GM06990 (cell line): ENCODE measurements at places on chromosomes 1 and 21.

GRCh38 chr1:69377507-69377906, 190.2 kb upstream of the LRRC7 start:
- DNase-seq = no peak

GRCh38 chr1:156075162-156075561, 7.1 kb downstream of the MEX3A start:
- no peak for DNase-seq

GRCh38 chr1:55337801-55338447, 122.8 kb upstream of the USP24 start:
- peak; percentile 24 for DNase-seq

DNA sequence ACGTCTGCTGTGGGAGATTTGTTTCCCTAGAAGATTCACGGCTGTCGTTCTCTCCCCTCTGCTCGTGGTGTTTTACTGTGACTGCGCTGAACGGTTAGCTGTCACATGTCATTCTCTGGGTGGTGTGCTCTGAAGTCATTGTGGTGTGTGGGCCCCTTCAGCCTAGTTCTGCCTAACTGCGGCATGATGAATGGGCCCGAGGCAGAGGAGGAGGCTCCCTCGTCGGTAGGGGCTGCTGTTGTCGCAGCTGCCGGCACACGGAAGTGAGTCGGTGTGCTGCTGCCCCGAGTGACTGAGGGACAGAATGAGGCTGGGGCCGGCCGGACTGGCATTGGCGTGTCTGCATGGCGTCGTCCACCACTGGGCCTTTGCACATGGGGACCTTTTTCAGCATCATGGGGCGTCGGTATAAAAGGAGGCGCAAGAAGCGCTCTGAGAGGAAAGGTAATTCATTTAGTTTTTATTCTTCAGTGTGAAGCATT, 77.9 kb downstream of the ADARB1 start:
- DNase-seq = peak; percentile 78

GRCh38 chr1:24770881-24771280, 25.6 kb downstream of the CLIC4 start:
- DNase-seq = no peak

DNA sequence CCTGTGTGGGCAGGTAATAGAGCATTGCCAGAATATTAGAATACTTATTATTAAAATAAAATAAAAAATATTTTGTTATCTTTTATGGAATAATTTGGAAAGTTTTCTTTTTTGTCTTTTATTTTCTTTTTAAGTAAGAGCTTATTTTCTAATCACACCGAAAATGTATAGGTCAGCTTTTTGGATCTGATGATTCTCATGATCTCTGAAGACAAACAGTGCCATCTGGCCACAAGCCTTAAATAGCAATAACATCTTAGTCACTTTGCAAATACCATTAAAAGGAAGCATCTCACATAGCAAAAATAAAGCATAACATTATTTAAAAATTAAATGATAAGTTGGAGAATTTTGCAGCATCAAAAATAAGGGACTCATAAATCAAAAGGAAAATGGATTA, 213.8 kb downstream of the PLA2G4A start:
- DNase-seq = no peak

DNA sequence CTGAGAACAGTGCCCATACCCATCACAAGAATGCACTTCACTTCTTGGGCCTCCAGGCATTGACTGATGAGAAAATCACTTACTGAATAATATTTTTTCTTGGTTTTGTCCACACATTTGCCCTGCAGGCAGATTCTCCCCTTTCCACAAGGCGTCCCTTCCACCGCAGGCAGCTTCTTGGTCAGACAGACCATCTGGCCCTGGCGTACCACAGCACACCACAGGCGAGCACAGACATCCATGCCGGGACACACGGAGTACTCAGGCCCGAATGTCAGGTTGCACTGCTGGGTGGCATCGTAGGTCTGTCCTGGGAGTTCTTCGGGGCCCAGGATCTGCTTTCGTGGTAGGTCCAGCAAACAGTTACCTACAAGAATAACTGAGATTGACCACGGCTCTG, 32.5 kb downstream of the ADAMTS5 start:
- no peak for DNase-seq

DNA sequence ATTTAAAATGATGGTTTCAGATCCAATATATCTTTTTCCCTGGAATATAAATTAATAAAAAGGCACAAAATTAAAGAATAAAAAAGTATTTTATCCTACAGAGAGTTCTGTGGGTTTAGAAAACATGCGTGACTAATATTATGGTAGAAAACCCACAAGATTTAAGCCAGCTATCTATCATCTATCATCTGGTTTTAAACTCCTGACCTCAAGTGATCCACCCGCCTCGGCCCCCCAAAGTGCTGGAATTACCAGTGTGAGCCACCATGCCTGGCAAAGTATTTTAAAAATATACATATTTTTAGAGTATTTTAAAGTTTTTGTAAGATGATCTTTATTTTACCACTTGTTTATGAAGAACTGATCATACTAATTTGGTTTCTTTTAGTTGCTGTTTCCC, 79.5 kb downstream of the NRIP1 start:
- DNase-seq = no peak

DNA sequence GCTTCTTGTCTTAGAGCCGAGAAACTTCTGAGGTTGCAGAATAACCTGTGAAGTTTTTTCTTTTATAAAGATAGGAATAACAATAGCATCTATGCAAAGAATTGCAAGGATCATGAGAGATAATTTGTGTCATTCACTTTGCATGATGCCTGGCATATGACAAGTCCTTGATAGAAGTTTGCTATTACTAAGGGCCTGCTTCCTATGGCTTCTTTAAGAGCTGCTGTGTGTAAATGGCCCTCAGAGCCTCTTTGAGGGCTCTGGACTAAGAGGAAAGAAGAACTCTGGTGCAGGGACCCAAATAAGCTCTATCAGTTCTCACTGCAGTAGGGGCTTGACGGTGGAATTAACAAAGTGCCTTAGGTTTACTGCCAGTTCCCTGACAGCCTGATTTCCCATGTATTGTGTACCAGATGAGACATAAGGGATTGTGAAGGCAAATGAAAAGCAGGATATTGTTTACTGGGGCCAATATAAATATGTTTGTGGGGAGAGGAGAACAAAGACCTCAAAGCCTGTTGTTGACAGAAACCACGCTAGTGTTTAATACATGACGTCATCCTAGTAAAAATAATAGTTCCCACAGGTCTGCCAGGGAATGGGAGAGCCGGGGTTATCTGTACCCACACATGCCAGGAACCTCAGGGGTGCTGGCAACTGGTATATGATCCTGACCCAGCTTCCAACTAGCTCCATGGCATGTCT, 131.2 kb upstream of the UBE2U start:
- DNase-seq = no peak

GRCh38 chr1:167219646-167220536, 795 bp upstream of the POU2F1 start:
- peak; percentile 87 for DNase-seq

- DNase-seq = no peak
These were observed 86.7 kb upstream of the MARK1 start for GRCh38 chr1:220441211-220441610.

- DNase-seq = peak; percentile 2
These were observed 51.3 kb upstream of the IVNS1ABP start for GRCh38 chr1:185368313-185368855.

DNA sequence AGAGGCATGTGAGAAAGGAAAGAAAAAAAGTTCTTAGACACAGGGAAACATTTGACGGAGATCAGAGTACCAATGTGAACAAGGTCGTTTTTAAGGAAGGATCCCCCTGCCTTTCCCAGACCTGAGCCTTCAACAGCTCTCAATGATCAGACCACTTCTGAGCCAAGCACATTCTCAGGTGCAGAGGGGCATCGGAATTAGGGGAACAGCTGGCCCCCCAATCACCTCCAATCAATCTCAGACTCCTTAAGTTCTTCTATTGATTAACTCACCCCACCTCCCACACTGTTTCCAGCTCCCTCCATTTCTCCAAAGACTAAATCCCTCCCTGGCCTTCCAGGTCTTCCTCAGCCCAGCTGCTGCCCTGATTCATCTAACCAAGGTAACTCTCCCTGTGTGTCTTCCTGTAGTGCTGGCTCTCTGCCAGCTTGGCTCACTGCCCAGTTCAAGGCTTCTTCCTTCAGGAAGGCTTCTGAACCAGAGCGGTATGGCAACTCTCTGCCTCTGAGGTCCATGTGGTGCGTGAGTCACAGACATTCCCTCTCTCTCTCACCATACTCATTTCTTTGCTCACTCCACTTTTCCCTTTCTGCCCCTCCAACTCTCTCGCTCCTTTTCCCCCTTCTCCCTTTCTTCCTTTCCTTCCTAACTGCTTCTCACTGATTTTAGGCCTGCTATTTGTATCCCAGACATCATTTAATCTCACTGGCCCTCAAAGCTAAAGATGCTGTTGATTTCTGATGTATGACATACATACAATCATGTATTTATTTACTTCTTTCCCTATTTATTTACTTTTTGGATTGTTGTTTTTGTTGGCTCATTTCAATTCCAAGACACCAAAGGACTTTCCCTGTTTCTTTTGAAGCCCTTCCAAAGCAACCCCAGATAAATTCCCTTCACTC, 18.1 kb downstream of the CFAP45 start:
- no peak for DNase-seq

GRCh38 chr21:32726839-32727686, 750 bp downstream of the SYNJ1 start:
- no peak for DNase-seq

DNA sequence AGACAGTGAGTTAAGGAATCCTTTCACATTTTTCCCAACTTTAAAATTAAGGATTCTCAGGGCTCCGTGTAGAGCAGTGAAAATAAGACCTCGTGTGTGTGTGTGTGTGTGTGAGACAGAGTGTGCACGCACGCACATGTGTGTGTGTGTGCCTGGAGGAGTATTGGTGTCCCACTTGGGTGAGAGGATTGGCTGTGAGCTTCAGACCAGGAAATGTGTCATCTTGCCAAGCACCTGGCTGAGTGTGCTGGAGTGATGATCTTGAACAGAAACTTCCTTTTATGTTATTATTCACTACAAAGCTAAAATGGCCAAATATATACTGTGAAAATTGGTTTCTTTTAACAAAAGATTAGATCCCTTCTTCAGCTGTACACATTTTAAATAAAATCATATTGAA, 35.2 kb upstream of the NTPCR start:
- DNase-seq = no peak

- no peak for DNase-seq
These were observed 504 bp downstream of the H6PD start for GRCh38 chr1:9235096-9235459.

DNA sequence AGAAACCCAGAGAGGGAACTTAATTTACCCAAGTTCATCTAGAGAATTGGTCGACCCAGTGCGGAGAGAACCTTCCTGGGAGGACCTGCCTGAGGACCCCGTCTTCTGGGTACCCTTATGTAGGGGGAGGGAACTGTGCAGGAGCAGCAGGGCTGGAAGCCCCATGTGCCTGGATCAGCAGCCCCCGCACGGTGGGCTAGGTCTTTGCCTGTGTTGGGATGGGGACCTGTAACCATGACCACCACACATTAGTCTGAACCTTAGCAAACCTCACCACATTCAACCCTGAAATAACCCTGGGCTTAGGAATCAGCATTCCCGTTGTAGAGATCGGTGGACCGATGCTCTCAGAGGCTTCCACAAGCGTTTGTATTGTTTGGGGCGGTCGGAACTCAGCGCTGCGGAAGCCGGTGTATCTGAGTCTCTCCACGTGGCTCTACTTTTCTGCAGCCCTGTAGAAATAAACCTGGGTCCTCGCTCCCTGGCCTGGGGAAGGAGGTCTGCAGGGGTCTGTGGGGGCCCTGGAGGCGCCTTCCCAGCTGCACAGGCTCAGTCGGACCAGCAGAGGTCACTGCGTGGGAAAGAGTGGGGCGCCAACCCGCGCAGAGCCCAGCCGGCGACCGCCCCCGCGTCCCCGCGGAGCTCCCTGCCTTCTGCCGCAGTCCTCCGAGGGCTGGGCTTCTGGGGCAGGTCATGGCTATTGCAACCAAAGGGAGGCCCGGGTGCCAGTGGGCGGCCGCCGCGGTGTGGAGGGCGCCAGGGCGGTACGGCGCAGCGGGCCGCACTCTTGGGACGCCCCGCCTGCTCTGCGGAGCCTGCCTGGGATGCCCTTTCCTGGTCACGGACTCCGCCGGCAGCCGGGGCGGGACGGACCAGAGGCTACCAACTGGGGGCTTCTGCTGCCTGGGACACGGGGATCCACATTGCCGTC, 36.2 kb upstream of the KCNA10 start:
- peak; percentile 32 for DNase-seq

DNA sequence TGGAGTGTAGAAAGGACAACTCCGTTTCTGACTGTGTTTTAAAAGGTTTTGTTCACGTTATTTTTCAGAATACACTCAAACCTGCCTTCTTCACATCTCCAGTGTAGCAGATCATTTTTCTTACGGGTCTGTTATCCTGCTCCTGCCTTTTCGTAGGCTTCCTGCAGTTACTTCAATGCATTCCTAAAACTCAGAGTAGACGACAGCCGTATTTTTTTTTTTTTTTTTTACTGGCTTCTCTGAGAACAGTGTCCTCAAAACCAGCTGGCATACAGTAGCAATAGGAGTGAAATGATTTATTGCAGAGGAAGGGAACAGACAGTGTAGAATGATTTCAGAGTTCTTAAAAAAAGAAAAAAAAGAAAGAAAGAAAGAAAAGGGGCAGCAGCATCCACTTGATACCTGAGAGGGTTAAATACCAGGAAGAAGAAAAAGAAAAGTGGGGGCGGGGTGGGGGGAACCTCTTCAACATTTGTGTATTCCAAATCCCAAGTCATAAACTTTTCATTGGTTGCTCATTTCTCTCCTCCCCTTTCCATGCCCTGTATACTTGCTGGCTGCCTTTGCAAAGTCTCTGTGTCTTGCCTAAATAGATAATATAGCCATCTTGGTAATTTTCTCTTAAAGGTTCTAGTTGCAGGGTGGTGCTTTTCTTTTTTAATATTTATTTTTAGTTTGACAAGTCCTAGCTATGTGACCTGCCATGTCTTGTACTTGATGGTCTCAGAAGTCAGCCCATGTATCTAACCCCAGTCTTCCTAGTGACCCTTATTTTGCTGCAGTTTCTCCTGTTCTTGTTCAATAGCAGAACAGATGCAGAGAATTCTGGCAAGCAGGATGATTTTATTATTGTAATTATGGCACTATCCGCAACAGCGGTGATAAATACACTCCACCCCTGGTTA, 2.8 kb downstream of the TGFB2 start:
- no peak for DNase-seq

GRCh38 chr1:15469361-15469760, 6.5 kb upstream of the CELA2B start:
- no peak for DNase-seq

DNA sequence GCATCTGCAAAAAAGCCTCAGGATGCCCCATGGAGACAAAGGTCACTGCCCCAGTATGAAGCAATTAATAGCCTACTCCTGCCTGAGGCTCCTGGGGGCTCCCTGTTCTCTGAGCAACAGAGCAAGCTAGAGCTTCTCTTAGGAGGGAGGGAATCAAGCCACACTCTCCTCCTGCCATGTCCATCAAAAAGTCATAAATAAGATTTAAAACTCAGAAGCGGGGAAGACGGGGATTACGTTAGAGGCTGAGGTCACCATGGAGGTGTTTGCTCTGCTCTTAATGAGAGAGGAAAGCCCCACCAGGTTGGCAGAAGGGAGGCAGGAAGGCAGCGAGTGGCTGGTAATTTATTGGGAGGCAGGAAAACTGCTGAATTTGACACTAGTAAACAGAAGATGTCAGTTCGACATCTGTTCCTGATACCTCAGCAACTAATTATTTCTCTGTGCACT, 98.4 kb upstream of the TNR start:
- DNase-seq = no peak

GRCh38 chr1:216293683-216294082, 129.6 kb downstream of the USH2A start:
- DNase-seq = no peak
